ENCODE measurements at places on chromosomes 1 and 21.
A peak's percentile ranks its signal among the peaks of the same experiment; 100 is the strongest.

DNA sequence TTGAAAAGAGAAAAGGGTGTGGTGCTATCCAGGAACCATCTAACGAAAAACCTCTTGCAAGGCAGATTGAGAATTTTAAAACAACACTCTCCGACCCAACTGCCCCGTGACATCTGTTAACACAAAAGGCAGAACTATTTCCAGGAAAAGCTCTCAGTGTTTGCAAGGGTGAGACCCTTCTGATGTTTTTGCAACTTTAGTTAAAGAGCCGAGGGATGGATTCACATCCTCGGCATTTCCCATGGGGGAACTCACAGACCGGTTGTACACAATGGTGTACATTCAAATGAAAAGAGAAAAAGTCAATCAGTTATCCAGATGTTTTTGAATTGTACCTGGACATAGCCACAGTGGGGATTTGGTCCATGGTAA is 120.0 kb downstream of the NGF start:
- DNase-seq = no peak

DNA sequence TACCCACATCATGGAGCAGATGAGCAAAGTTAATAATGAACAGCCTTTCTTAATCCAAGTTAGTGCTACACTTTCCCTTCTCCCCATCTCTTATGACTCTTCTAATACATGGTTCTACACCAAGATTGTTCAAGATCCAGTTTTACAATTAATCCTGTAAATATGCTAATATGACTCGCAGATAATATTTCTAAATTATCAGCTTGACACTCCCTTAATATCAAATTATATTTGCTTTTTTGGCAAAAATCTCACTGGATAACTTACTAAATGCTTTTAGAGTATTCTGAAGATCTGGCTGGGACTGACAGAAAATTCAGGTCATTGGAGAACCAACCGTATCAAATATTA is 24.4 kb upstream of the CR1L start:
- DNase-seq = no peak

GRCh38 chr1:179087665-179088064 is 5.8 kb downstream of the TOR3A start:
- DNase-seq = no peak

- no peak for DNase-seq
These were observed 13.4 kb upstream of the ALX3 start for GRCh38 chr1:110083866-110084226.

- DNase-seq = no peak
These were observed 17.6 kb downstream of the ADPRS start for GRCh38 chr1:36106269-36106668.

DNA sequence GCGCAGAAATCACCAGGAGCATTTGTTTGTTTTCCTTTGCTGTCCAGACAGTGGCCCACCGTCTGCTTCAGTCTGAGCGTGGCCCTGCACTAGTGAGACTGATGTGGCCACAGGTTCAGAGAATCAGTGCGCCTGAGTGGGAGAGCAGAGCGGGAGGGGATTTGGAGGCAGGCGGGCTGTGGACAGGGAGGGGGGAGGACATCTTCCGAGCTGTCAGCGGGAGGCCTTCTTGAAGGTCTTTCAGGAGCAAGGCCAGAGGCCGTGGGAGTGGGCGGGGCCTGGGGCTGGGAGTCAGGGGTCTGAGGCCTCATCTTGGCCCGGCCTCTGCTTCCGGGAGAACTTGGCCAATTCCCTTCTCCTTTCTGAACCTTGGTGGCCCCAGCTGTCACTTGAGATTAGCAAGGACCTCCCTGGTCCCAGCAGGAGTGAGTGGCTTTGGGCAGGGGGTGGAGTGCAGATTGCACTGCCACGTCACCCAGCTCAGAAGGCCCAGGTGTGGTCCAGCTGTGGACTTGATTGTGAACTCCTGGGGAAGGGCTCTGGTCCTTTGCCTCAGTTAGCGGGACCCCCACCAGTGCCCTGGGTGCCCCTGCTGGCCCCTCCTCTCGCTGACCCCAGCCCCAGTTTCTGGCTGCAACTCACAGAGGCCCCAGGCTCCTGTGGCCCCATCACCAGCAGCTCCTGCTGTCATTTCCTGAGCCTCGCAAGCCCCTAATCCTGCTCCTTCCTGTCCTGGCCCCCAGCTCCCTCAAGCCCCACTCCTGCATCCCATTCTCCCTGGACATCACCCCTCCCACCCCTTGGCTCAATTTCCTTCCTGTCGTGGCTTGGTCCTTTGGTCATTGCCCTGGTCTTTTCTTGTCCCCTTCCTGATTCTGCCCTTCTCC is 8.4 kb downstream of the TNFRSF1B start:
- DNase-seq = no peak

GRCh38 chr1:21217812-21218596 is 41.3 kb upstream of the EIF4G3 start:
- DNase-seq = no peak

DNA sequence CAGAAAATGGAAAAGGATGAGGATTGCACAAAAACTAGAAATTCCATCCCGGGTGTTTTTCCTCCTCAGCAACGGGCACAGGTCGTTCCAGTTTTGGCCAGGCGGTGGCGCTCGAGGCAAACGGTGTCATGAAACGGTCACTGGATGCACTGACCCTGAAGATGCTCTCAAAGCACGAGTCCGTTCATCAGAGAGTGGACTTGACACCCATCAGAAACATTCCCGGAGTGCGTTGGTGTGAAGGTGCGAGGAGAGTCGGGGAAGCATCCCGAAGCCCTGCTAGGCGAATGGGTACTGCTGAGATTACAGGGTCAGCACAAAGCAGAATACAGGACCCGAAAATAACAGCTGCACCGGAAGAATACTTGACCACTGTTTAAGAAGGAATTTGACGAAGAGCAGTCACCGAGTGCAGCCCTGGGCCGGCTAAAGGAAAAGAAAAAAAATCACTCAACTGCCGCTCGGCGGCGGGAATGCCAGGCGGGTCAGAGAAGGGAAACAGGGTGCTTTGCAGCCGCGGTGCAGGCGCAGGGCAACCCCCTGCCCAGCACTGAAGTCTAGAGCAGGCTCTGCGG is 71.7 kb upstream of the ETS2 start:
- DNase-seq = peak; percentile 32

DNA sequence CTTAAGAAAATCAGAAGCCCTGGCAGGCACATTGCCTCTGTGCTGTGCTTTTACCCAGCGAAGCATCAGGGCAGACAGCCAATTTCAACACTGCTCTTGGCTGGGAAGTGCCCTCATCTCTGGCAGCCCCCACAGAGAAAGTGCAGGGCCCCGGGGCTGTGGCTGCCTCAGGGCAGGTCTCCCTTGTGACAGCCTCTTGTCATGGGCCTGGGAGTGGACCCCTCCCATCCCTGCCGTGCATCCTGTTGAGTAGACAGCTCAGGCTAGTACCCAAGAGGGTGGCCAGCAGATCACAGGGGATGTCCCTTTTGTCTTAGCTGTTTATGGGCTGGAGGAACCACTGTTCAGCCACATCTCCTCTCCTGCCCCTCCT is 23.3 kb downstream of the TTC34 start:
- no peak for DNase-seq

GRCh38 chr1:204258213-204259115 is 44.7 kb upstream of the GOLT1A start:
- DNase-seq = no peak

GRCh38 chr1:155079210-155079486 is 511 bp downstream of the EFNA3 start:
- DNase-seq = no peak

GRCh38 chr1:184300446-184300845 is 86.4 kb upstream of the C1orf21 start:
- no peak for DNase-seq

GRCh38 chr1:160975026-160975425 is 20.4 kb upstream of the ITLN2 start:
- no peak for DNase-seq

GRCh38 chr1:96309783-96310182 is 411.8 kb upstream of the PTBP2 start:
- no peak for DNase-seq

GRCh38 chr1:174569240-174569639 is 121.5 kb downstream of the GPR52 start:
- DNase-seq = no peak

GRCh38 chr1:6322161-6322560 is 61.3 kb upstream of the GPR153 start:
- no peak for DNase-seq

DNA sequence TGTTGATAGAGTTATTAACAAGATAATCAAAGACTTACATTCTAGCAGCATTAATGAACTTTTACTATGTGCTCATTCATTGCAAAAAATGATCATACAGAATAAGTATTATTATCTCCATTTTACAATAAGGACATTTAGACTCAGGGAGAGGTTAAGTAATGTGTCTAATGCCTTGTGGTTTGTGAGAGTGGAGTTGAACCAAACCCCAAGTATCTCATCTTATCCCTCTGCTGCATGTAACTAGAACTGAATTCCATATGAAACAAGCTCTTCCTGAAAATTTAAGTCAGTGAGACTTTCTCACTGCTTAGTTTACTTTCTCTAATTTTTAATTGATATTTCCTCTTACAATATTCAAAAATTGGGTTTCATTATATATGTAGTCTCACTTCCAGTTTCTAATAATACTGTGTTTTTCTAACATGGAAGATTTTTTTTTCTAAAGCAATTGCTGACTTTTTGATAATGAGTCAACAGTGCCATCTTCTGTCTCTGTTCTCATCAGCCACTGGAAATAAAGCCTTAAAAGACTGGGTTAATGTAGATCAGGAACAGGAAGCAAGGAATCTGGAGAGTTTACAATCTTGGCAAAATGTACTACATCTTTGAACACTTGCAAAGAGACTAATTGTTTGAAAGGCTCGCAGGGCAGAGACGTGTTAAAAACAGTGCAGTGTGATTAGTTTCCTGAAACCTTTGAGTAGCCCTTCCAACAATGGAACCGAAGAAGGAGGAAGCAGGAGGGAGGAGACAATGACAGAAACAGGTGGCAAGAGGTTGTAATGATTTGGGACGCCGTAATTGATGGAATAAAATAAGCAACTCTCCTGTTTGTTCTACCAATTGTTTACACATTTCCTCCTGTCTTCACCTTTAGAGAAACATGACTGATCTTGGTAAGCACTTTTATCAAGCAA is 567.6 kb downstream of the MRPL39 start:
- peak; percentile 17 for DNase-seq

DNA sequence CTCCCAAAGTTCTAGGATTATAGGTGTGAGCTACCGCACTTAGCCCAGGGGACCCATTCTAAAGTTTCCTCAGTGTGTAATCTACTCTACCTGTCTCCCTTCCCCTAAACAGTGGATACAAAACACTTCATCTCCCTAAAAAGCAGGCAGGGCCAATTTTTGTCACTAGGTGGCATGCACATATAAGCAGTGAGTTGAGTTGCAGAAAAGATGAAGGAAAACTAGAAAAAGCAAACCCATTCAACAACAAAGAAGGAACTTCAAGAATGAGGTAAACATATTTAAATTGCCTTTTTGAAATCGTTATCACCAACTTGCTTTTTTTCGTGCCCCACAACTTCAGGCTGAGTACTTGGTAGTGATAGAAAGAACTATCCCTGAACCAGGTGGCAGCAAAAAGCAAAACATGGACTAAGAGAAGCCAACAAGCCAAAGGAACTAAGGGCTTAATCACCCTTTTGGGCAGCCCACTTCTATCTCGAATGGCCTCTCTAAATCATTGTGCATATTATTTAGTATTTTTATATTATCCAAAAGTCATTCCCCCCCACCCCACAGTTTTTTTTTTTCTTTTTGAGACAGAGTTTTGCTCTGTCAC is 19.7 kb upstream of the ALDH9A1 start:
- peak; percentile 49 for DNase-seq

DNA sequence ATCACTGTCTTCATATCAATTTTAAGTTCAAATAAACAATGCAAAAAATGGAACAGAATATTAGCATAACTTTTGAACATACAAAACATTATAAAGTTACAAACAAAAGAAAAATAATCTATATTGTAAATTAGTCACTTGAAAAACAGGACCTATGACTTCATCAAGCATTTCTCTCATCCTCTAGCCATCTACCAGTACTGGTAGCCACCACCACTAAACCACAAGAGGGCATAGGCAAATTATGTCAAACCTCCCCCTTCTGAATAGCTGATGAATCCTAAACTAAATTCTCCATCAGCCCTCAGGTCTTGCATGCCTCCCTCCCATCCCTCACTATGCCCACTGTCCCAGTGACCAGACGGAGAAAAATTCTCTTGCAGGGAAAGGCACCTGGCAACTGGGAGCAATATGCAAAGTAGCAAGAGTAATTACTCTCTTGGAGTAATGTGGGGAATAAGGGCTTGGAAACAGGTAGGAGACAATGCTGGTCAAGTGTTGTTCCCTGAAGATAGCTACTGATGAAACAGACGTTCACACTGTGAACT is 37.1 kb downstream of the SSX2IP start:
- no peak for DNase-seq

DNA sequence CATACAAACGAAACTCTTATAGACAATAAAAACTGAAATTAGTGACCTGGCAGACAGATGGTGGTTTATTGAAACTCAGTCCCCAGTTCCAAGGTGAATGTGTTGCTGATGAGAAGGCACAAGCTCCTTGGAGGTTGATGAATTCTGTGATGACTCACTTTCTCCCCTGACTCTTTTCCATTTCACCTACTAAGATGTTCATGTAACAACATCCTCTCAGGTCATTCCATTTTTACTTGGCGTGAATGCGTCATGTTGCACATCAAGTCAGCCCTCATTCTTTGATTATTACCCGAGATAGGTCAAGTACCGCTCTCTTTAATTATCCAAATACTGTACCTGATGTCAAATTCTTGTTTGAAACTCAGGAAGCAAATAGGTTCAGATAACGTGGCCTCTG is 10.1 kb upstream of the IL10RB start:
- DNase-seq = no peak

- no peak for DNase-seq
These were observed 77.5 kb downstream of the PLPP3 start for GRCh38 chr1:56501888-56502287.

DNA sequence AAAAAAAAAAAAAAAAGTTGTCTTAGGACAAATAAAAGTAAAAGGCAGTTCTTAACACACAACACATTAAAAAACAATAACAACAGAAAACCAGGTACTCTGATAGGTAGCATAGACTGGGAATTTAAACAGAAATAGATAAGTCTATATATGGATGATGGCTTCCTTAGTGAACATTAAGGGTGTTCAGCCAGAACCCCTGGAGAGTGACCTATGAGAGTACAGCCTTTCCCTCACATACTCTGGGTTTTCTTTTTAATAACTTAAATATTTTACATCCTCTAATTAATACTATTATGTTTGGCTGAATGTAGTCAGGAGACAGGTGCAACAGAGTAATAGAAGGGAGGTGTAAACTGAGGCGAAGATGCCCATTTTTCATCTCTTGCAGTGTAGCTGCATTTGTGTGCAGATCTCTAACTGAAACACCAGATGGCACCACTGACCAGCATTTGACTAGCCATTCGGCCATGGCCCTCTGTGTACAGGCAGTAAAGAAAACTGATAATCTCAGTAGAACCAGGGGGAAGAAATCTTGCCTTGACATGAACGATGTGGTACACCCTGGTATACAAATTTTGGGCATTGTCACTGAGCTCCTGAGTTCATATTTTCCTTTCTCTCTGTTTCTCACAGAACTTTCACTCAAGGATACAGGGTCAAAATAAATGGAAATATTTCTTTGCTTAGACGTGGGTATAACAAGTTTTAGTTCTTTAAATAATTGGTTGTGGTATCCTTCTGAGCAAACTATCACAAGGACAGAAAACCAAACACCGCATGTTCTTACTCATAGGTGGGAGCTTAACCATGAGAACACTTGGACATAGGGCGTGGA is 7.6 kb downstream of the TTF2 start:
- peak; percentile 50 for DNase-seq

GRCh38 chr1:74937176-74937575 is 197.0 kb upstream of the LHX8 start:
- peak; percentile 52 for DNase-seq

GRCh38 chr1:77126307-77126706 is 92.9 kb downstream of the PIGK start:
- peak; percentile 80 for DNase-seq

GRCh38 chr1:215290018-215290417 is 207.5 kb downstream of the KCNK2 start:
- no peak for DNase-seq

Measured in NCI-H2171 treated with DMSO at 0.1 percent for 48 hours (cell line).